IMR-90 (cell line): ENCODE measurements at places on chromosomes 4 and X. TPM values are rescaled to one million over a fixed set of nuclear protein-coding genes. Genes with fewer than 3 reads are reported as not detected.
A peak's percentile ranks its signal among the peaks of the same experiment; 100 is the strongest.

WDR17 gene
- 0.54 and 0.83 TPM in 2 replicates for total RNA-seq

ADGRL3 gene
- total RNA-seq = 2.2 and 2.5 TPM in 2 replicates

NUP62CL gene
- not detected in 2 replicates for total RNA-seq

LUZP4 gene
- total RNA-seq = not detected in 2 replicates

GASK1B gene
- 4.1 and 6.7 TPM in 2 replicates for total RNA-seq

GJB1 gene
- total RNA-seq = not detected in 2 replicates

GLRA3 gene
- total RNA-seq = not detected in 2 replicates

CXCL1 gene
- total RNA-seq = not detected in 2 replicates

XKRX gene
- total RNA-seq = 0.83 and 0.90 TPM in 2 replicates

RIBC1 gene
- total RNA-seq = 0.36 and 0.83 TPM in 2 replicates

DOK7 gene
- not detected in 2 replicates for total RNA-seq

GTPBP6 gene
- total RNA-seq = 24.0 and 24.7 TPM in 2 replicates

RHOXF1 gene
- total RNA-seq = not detected in 2 replicates

BMX gene
- not detected in 2 replicates for total RNA-seq

- DNase-seq = peak; percentile 30
These were observed 7.8 kb upstream of the AKAP14 start for GRCh38 chrX:119887721-119888425.

DNA sequence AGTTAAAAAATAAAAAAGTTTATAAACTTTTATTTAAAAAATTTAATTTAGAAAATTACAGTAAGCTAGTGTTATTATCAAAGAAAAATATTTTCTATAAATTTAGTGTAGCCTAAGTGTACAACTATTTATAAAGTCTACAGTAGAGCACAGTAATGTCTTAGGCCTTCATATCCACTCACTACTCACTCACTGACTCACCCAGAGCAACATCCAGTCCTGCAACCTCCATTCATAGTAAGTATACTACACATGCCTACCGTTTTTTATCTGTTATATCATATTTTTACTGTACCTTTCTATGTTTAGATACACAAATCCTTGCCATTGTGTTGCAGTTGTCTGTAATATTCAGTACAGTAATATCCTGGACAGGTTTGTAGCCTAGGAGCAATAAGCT, 129.0 kb upstream of the FAM47B start:
- peak; percentile 70 for DNase-seq

- peak; percentile 38 for DNase-seq
These were observed 115.1 kb downstream of the SH3KBP1 start for GRCh38 chrX:19772096-19772821.

- DNase-seq = no peak
These were observed 61.7 kb downstream of the HAND2 start for GRCh38 chr4:173468314-173468713.

GRCh38 chr4:21451032-21451431, 497.5 kb downstream of the KCNIP4 start:
- peak; percentile 4 for DNase-seq

DNA sequence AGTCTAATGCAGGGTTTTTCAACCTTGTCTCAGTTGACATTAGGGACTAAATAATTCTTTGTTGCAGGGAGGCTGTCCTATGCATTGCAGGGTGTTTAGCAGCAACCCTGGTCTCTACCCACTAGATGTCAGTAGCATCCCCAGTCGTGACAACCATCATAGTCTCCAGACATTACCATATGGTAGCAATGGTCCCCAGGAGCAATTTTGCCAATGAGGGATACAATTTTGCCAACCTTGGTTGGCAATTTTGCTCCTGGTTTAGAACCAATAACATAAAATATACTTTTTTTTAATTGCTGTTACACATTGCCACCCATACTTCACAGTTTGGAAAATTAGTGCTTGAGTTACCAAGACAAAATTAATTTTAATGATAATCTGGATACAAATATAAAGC, 6.0 kb downstream of the EREG start:
- DNase-seq = peak; percentile 64

- DNase-seq = no peak
These were observed at the start of gene CRMP1 for GRCh38 chr4:5893004-5893580. Gene CRMP1, minus strand, starts transcription at chr4:5893086. Its CDS starts 117 bp downstream, at chr4:5892969.

- no peak for DNase-seq
These were observed 3.8 kb downstream of the NSG1 start for GRCh38 chr4:4390515-4391240.

DNA sequence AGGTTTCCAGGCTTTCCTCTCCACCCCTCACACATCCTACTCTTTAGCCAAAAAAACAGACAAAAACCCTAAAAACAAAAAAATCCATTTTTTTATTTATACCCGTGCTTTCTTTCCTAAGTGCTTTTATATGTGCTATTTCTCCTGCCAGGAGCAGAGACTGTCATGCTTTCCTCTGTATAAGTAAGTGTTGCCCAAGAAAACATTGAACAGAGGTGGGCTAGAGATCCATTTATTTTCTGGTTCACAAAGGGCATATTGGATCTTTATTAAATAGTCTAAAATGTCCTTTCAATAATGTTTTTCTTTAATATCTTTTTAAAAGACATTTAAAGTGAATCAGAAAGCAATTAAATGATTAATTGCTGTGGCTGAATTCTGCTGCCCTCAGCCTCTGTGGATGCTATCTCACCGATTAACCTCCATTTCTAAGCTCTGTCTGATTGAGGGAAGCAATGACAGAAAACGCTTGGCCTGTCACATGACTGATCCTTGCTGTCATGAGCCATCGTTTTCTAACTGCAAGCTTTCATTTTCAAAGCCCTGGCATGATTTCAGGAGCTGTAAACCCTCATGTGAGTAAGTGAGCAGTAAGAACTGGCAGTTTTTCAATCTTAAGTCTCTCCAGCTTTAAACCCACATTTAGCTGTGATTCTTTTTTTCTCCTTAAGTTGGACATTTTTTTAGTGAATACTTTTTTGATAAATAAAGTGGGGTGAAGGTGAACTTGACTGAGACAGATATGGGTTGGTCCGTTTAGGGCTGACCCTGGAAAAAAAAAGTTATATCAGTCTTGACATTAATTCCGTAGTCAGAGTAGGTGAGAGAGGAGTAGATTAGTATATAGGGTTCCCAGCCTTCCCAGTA, 180.7 kb upstream of the PGRMC2 start:
- DNase-seq = peak; percentile 99

DNA sequence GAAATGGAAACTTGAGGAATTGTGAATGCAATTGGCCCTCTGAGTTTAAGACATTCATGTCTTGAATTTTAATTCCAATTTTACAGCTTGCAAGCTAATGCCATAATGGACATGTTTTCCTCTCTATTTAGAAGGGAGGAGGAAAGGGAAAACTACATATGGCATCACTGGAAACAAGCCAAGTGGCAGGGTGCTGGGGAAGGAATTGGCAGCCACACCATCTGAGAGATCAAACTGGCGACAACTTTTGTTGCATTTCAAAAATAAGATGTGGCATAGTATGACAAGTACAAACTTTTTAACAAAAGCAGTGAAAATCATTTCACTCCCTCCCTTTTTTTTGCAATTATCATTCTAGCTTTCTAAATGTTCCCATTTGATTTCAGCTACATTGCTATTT, 615.6 kb downstream of the CENPC start:
- no peak for DNase-seq

GRCh38 chr4:62627671-62628070, 1427.5 kb downstream of the ADGRL3 start:
- DNase-seq = no peak

- peak; percentile 47 for DNase-seq
These were observed 34.1 kb downstream of the FHDC1 start for GRCh38 chr4:152970102-152970820.

GRCh38 chr4:63371001-63371400, 1038.2 kb downstream of the TECRL start:
- no peak for DNase-seq

GRCh38 chrX:131917588-131917987, 105.5 kb upstream of the STK26 start:
- no peak for DNase-seq

DNA sequence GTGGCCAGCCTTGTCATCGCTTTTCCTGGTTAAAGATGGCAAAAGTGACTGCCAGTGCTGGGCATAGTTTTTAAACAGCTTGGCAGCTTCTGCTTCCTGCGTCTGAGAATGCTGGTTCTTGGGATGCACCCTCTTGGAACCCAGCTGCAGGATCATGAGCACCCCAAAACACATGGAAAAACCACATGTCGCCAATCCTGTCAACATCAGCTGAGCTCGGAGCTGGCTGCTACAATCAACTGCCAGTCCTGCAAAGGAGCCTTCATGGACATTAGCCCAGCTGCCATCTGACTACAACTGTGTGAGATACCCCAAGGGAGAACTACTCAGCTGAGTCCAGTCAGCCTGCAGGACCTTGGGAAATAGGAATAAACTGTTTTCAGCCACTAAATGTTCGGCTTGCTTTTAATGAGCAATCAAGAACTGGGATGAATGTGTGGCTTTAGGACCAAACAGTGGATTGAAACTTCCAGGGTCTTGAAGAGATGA, 31.0 kb downstream of the OSTC start:
- DNase-seq = no peak

- no peak for DNase-seq
These were observed 22.5 kb downstream of the RXFP1 start for GRCh38 chr4:158544141-158544540.

GRCh38 chr4:37620176-37620575, 66.0 kb downstream of the RELL1 start:
- no peak for DNase-seq

DNA sequence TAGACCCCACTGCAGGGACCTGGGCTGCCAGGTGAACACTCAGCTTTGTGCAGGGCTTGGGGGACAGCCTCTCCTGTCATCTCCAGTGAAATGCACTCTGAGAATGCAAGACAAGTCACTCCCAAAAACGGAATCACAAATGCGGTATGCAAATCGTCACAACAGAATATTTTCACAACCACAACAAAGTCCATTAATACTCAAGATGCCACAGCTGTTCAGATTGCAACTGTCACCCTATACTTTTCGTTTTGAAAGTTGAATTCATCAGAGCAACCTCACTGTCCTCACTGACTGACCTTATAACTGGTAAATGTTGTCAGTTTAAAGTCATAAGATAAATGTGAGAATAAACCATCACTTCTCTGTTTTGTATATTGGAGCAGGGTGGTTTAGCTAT, 16.6 kb downstream of the JAKMIP1 start:
- no peak for DNase-seq

- DNase-seq = no peak
These were observed 107.2 kb upstream of the NALF2 start for GRCh38 chrX:69396916-69397315.

GRCh38 chr4:153790500-153790865, 1.6 kb upstream of the SFRP2 start:
- no peak for DNase-seq

GRCh38 chr4:10326075-10326474, 131.2 kb downstream of the ZNF518B start:
- DNase-seq = no peak

GRCh38 chr4:145820407-145820806, 118.2 kb downstream of the ZNF827 start:
- peak; percentile 40 for DNase-seq

GRCh38 chr4:123017078-123017477, 94.7 kb upstream of the NUDT6 start:
- no peak for DNase-seq

DNA sequence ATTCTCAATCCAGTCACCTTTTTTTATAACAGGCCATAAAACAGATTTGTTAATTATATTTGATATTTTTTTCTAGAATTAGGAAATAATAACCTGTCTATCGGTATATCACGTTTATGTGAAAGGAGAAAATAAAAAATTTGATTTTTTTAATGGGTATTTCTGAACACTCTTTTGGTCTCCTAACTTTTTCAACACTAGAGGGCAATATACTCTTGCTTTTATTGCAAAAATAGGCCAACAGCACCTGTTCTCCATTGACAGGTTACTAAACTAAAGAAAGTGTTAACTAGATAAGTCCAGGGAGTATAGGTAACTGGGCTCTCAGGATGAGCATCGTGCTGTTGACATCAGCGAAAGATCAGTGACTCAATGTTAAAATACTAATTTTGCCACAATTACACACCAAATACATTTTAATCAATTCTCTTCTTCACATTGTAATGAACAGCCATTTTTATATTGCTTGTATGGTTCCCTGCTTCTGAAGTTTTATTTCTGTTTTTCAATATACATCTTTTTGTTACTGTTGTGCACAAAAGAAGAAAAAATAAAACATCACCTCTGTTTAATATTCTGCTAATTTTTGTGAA, 22.8 kb downstream of the NDST4 start:
- peak; percentile 0 for DNase-seq

- no peak for DNase-seq
These were observed 542 bp upstream of the KLF8 start for GRCh38 chrX:56231537-56232090.

DNA sequence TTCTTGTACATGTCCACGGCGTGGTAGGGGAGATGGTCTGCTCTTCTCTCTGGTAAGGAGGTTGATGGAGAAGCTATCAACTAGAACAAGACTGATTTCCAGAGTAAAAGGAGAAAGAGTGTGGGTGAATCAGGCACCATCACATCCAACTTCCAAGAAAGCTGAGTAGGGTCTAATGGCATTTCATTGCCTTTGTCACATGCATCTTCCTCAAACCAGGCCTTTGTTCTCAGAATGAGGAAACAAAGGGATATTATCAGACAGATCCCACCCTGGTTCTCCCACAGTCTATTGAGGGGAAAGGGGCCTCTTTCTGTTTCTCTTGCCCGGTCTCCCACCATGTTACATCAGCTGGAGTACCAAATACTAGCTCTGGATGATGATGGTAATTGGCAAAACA, 160.2 kb upstream of the RBPJ start:
- no peak for DNase-seq
